ENCODE measurements at places on chromosomes 3 and 15. TPM values are rescaled to one million over a fixed set of nuclear protein-coding genes. Genes with fewer than 3 reads are reported as not detected.

Gene SCN11A
- not detected for total RNA-seq

Gene RPP14
- 10.0 TPM for total RNA-seq

Gene TMCO5A
- total RNA-seq, result not detected

Gene PAQR5
- total RNA-seq, result 88.0 TPM

Gene CFAP100
- total RNA-seq, result not detected

Gene SLC51A
- not detected for total RNA-seq

Gene DNAJC17
- 25.8 TPM for total RNA-seq

Gene CTXN2
- total RNA-seq, result 0.05 TPM

Gene TRIM71
- total RNA-seq, result not detected

Gene DAZL
- total RNA-seq, result not detected

Gene SERINC4
- total RNA-seq, result 0.08 TPM

Gene KNG1
- 0.07 TPM for total RNA-seq

Gene MCF2L2
- 0.10 TPM for total RNA-seq

Gene CD200
- total RNA-seq, result not detected

Gene SPTBN5
- total RNA-seq, result 0.24 TPM

Gene CLDN18
- not detected for total RNA-seq

Gene ATP2B2
- 0.02 TPM for total RNA-seq
